ENCODE measurements at places on chromosomes 7 and 10.

DNA sequence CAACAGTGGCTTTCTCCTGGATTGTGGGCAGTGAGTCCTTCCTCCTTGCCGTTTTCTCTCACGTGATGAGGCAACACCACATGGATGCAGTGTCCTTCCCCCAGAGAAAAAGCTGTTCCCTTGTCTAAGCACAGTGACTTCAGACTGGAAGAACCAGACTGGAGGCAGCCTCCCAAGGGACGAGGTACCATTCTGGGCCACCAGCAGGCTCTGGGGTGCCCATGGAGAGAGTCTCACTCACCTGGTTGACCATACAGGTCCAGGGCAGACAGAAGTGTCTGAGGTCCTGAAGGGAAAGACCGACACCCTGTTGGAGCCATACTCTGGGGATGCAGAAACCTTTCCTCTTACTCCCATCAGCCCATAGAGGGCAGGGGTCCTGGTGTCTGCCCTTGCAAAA, 69.2 kb upstream of the DOCK1 start:
- DNase-seq = no peak

DNA sequence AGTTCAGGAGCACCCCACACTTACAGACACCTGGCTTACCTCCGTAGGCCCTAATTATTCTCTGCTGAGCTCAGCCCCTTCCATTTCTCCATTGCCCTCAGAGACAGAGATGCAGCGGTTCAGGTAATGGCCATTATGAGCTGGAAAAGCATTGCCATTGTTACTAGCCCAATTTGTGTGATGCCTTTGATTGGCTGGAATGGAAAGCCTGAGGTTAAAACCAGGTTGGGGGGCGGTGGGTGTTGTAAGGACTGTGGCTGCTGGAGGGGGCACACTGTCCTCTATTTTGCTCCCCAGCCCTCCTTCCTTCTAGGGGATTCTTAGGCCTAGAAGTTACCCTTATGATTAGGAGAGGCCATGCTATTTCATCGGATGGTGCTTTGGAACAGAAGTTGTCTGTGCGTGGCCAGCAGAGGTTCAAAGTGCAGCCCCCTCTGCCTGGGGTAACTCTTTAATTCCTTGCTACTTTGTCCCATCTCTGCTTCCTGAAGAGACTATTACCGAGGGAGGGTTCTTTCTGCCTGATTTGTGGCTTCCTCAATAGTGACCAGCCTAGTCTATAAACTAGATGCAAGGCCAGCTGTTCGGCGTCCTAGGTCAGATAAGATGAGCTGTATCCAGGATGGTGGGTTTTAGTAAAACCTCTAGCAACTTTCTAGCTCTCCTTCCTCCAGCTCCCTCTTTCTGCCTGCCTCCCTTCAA, 14.2 kb upstream of the ACSL5 start:
- DNase-seq = no peak

DNA sequence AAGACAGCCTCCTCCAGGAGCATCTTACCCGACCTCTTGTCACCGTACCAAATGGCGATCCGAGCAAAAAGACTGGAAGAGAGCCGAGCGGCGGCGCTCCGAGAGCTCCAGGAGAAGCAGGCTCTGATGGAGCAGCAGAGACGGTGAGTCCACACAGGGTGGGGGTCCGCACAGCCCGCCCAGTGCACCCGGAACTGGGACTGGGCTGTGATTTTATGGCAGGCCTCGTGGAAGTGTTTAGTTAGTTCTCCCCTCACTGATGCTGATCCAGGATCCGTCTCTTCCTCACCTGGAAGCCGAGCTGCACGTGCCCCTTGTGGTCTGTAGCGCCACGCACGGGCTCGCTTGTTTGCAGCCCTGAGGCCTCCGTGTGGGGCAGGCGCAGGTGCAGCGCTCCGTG, 19.6 kb downstream of the LRRC27 start:
- no peak for DNase-seq

DNA sequence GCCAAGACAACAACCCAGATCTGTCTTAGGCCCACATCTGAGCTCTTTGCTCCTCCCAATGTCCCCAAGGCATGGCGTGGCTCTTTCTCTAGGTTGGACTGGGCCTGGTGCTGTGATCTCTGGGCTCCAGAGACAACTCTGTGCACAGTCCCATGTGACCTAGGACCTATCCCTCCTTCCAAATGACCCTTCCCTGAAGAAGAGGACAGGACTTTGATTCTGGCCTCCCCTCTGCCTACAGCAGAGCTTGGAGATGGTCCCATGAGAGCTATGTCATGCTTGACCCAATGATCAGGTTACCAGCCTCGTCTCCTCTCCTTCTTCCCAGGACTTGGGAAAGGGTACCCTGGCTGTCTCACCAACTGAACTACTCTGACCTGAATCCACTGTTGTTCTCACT, 296.3 kb upstream of the GALNT17 start:
- DNase-seq = no peak

GRCh38 chr7:99408379-99409191, at the start of the genes BUD31 and PDAP1:
BUD31 (plus strand) TSS chr7:99408969; CDS start chr7:99411093, 2,124 bp downstream.
PDAP1 (minus strand) TSS chr7:99408597; CDS start chr7:99408548, 49 bp downstream.
- peak; percentile 95 for DNase-seq

- peak; percentile 60 for DNase-seq
These were observed 10.2 kb upstream of the GDF2 start for GRCh38 chr10:47311932-47312662.

- no peak for DNase-seq
These were observed 159.7 kb downstream of the AUTS2 start for GRCh38 chr7:69757981-69758430.

- peak; percentile 17 for DNase-seq
These were observed 605 bp upstream of the NFKB2 start for GRCh38 chr10:102394801-102395399.

DNA sequence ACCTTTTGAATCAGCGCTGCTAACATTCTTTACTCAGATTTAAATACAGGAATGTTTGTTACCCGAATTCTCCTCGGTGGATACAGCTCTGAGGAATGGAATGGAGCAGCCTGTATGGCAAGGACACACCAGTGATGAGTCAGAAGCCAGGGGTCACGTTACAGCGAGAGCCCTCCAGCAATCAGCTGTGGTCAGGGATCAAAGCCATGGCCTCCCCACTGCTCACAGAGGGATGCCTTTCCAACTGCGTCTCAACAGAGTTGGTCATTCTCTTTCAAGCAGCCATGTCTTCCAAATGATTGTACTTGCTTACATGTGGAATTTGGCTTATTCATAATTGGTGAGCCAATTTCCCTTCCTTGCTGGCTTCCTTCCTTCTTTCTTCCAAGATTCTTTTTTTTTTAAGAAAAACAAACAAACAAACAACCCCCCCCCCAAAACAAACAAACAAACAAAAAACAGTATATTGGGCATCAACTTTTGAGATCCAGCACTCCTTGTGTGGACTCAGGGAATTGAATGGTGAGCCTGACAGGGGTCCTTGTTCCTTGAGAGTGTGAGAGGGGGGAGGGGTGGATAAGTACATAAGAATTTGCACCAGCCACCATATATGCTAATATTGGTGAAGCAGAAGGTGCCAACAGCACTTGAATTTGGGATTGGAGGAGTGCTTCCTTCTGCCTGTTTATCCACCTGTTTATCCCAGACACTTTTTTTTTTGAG, 100.2 kb downstream of the ATXN7L1 start:
- no peak for DNase-seq

DNA sequence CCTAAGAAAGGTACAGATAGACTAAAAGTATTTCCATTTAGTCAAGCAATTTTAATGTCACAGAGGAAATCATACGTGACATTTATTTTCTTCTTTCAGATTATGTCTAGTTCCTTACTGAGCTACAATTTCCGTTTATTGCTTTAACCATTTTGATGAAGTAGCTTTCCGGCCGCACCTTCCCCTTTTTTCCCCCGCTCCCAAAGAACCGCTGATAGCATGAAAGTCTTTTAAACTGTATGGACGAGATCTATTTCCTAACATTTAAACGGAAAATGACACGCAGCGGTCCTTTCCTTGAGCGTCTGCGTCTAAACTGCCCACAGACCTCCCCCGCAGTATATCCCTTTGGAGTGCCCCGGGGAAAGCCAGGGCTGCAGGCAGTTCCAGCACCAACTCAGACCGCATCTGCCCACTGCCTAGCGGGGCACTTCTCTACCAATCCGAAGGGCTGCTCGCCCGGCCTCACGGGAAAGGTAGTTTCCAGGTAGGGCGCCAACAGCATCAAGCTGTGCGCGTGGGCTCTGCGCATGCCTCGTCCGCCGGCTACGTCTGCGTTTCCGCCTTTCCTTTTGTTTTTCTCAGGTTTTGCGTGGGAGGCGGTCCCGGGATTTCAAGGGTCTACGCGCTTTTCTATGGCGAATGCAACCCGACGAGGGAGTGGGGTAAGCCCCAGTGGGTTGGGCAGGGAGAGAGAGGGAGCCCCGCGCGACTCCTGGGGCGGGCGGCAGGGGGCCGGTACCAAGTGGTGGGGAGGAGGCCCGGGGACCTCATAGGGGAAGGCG, at the start of gene ZNF33A:
Gene ZNF33A, plus strand, starts transcription at position 557 of the 785 bp plus-strand sequence. CDS start 1,667 bp downstream, outside the sequence.
- peak; percentile 94 for DNase-seq

DNA sequence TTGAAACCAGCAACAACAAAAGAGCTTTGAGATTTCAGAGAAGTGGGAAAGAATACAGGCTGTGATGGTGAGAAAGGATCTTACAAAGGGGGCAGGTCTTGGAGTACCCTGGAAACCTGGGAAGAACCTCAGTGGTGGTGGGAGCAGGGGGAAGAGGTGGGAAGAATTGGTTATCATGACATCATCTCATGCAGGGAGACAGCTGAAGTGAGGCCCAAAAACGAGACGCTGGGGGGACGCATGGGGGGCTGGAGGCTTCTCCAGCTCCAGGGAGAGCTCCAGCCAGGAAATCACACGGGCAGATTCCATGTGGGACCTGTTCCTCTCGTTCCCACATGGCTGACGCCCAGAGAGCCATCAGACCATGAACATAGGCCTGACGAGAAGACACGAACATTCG, 177.3 kb upstream of the RNF32 start:
- DNase-seq = no peak

- no peak for DNase-seq
These were observed 164.7 kb downstream of the ZMYND11 start for GRCh38 chr10:299969-300368.

DNA sequence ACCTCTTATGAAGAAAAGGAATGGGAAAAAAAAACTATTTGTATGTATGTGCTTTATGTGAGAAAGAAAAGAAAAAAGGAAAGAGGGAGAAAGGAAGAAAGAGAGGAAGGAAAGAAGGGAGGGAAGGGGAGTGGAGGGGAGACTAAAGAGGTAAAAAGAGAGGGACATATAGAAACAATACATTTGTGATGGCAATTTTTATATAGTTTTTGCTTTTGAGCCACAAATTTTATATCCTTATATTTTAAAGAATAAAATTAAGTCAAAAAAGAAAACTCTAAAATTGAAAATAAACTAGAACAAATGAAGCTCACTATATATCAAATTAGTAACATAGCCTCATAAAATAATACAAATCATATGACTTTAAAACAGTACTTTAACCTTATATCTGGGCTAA, 11.0 kb downstream of the C7orf25 start:
- no peak for DNase-seq

- no peak for DNase-seq
These were observed 46.6 kb upstream of the EBF3 start for GRCh38 chr10:130010653-130011052.

- no peak for DNase-seq
These were observed 101.1 kb upstream of the RET start for GRCh38 chr10:42975558-42976340.

DNA sequence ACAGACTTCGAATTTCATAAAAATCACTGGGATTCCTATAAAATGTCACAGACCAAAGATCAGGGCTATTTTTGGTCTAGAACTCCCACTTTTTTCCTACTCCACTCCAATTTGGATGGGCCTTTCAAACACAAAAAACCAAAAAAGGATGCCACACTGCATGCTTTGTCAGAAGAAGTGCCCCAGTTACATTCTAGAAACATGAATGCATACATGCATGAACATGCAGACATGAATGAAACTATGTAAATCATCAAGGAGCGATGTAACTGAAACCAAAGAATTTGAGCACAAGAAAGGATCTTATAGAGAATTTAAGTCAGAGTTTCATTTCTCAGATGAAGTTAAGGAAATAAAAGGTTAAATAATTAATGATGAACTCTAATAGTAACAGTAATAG, 31.8 kb upstream of the FAM133B start:
- DNase-seq = no peak

- no peak for DNase-seq
These were observed 7.4 kb downstream of the ITGB1 start for GRCh38 chr10:32950591-32951108.

DNA sequence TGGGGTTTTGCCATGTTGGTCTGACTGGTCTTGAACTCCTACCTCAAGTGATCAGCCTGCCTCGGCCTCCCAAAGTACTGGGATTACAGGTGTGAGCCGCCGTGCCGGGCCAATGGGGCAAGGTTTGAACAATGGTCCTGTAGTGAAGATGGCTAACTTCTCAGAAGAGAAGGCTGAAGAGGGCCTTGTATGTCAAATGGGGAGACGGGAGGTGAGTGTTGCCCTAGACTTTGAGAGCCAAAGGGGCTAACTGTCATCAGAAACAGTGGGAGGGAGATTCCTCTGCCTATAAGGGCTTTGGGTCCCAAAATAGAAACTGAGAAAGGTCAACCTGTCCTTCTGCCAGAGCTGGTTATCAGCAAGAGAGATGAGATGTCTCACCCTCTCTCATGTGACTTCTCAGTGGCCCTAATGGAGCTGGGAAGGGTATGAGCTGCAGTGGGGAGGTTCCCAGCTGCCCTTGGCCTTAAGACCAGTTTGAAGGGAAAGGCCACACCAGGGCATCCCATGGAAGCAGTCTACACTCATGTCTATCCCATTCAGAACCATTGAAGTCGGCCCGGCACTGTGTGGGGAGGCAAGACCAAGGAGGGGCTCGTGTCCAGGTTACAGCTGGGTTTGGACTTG, 1.3 kb upstream of the SAMD8 start:
- DNase-seq = no peak

DNA sequence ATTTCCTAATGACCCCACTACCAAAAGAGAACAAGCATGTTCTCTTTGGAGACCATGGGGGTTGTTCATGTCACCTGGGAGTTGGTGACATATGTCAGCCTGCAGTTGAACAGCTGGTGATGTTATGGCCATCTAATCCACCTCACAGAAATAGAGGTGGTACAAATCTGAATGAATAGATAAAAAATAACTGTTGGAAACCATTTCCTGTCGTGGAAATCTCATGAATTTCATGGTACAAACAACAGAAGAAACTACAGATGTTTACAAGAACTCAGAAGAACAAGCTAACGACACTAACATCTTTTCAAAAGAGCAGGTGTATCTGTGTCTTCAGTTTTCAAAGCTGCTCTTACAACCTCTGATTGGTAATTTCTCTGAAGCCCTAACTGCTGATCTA, 81.3 kb downstream of the RAPGEF5 start:
- no peak for DNase-seq

DNA sequence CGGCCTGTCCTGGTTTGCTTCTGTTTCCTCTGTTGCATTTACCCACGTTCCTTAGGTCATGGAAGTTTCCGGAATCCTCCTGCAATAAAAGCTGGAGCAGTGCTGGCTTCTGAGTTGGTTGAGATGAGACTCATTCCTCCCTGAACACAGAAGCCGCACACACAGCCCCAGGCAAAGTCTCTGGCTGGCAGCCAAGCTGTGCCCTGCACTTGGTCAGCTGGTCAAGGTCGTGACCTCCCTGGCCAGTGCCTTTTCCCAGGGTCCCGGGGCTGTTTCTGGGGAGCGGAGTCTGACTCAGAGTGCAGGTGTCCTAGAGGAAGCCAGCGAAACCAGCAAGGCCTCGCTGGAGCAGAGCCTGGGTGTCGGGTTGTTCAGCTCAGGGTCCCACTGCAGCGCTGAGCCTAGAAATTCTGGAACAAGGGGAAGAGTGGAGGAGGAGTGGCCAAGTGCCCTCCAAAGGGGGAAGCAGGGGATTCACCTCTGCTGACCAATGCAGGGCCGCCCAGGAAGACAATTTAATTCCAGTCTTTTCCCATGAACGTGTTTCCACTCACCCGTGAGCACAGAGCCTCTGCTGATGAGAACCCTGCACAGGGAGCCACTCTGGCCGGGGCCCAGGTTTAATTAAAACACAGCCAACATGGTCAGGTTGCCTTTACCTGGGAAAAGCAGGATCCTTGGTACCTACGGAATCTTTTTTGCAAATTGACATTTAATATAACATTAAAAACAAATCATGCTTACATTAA, 245.5 kb upstream of the PPP2R2D start:
- no peak for DNase-seq
